ENCODE measurements at places on chromosomes 16 and 17. TPM values are rescaled to one million over a fixed set of nuclear protein-coding genes. Genes with fewer than 3 reads are reported as not detected.

DNA sequence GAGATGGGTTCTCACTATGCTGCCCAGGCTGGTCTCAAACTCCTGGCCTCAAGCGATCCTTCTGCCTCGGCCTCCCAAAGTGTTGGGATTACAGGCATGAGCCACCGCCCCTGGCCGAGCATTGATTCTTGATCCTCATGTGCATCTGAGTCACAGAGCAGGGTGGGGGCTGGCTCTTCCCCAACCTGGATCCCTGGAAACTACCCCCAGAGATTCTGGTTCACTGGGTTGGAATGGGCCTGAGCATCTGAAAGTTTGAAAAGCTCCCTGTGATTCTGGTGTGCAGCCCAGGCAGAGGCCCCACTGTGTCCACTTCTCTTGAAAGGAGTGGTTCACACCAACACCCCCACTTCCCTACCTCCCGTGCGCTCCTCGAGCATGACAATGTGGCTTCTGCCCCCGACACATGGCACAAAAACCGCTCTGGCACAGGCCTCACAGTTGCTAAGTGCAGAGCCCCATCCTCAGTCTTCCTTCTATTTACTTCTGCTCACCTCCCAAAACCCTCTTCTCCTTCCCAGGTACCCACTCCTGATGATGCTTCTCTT is 4.6 kb downstream of the QPRT start:
- no peak for DNase-seq

DNA sequence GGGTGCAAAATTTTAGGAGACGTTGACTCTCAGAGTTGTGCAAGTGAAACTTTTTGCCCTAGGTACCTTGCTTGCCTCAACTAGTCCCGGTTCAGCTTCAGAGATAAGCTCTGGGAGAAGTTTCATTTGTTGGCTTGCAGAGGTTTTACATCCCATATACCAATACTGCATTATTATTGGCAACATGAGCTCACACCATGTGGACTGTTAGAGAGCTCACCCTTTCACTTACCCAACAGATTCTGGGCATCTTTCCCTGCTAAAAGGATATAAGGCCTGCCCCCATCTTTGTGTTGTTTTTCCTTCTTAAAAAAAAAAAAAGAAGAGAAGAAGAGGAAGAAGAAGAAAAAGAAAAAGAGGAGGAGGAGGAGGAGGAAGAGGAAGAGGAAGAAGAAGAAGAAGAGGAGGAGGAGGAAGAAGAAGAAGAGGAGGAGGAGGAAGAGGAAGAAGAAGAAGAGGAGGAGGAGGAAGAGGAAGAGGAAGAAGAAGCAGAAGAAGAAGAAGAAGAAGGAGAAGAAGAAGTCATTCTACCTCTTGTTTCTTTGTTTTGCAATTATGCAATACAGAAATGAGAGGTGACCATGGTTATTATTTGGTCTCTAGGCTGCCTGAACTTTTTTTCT is 292.6 kb upstream of the IRX3 start:
- DNase-seq, result no peak

The SCPEP1 gene
- 23.0 TPM for polyA plus RNA-seq

GRCh38 chr17:10217916-10218315 is 19.5 kb upstream of the GAS7 start:
- DNase-seq, result no peak

DNA sequence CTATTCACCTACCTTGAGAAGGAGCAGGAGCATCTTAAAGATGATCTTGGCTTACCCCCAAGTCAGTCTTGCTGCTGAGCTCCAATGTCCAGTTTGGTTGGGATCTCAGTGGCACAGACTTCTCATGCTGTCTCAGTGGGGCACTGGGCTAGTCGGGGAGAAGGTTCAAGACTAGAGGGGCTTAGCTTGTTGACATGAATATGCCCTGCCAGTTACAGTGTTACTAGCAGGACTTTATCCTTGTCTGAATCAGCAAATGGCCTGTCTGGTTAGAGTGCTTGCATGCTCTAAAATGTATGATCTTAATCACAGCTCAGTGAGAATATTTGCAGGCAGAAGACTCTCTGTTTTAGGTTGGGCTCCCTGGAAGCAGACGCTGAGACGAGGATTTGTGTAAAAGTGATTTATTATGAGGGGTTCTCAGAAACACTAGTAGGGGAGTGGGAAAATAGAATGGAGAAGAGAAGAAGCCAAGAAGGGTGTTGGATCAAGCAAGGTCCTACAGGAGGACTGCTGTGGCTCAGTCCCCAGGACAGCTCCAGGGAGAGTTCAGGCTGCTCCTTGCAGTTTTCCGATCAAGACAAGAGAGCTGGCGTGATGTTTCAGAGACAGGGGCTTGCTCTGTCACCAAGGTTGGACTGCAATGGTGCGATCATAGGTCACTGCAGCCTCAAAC is 150.4 kb upstream of the HS3ST2 start:
- no peak for DNase-seq

The GRIN2A gene
- polyA plus RNA-seq, result not detected

All from CD4-positive, CD25-positive, alpha-beta regulatory T cell (primary cell).